ENCODE measurements at places on chromosomes 16 and 17.

DNA sequence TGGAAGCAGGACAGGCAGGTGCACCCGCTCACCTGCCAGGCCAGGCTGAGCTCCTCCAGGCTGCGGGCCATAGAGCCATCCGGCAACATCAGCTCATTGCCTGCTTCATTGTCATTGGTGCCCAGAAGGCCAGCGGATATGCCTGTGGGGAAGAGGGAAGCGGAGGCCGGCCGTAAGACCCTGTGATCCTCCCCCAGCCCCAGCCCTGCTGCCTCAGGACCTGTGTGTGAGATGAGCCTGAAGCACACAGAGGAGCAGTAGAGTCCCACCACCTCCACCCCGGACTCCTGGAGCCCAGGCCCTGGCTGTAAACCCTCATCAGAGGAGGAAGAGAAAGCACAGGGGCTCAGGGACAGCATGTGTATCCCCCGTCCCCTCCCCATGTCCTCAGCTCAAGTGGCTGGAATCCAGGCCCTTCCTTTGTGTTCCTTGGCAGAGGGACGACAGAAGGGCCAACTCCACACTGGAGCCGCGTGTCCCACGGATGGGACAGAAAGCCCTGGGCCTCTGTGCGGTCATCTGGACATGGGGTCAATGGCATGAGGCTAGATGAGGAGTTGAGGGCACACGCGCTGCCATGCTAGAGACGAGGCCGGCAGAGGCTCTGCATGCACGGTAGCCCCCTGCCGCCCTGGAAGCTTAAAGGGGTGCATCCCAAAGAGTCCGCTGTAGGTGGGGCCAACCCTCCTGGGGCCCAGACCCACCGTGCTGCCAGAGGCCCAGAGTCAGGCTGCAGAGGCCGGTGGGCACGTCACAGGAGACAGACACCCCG, 39.1 kb downstream of the RMI2 start:
- peaks cover 1% of the 10 kb centered on the region for H3K4me1 ChIP-seq
- H3K27ac ChIP-seq, result no peak overlapping the region
- no peaks in the 10 kb centered on the region for H3K36me3 ChIP-seq
- no peak overlapping the region for H3K4me3 ChIP-seq
- no peak for DNase-seq

DNA sequence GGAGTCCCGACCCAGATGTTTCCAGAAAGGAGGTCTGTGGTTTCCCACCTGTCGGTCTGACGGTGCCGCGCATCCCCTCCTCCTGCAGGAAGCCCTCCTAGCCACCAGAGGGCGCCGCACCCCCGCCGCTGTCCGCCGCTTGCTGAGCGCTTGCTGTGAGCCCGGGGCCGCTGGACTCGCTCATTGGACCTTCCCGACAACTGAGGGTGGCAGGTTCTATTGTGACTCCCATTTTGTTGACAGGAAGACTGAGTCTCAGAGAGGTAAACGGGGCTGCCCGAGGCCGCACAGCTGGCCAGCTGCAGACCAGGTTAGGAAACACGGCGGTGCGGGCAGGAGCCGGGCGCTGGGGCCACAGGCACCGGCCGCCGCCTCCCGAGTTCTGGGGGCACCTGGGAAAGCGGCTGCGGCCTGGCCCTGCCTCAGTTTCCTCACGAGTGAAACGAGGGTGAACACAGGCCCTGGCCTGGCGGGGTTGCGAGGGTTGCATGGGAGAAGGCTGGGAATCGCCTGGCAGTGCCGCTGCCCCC, 191.1 kb upstream of the CIBAR2 start:
- H3K36me3 ChIP-seq, result no peaks in the 10 kb centered on the region
- H3K27ac ChIP-seq, result no peak overlapping the region
- H3K27me3 ChIP-seq, result no peaks in the 10 kb centered on the region

DNA sequence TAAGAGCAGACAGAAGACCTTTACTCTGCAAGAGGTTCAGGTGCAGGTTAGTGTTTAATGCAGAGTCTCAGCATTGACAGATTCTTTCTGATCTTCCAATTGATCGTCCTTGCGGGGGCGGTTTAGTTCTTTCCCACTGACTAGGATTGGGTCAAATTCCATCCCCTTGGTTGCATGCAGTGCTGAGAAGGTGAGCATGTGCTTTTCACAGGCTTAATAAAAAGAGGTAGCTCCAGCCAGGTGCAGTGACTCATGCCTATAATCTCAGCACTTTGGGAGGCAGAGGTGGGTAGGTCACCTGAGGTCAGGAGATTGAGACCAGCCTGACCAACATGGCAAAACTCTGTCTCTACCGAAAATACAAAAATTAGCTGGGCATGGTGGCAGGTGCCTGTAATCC, 7.5 kb upstream of the ITGAD start:
- no peak overlapping the region for H3K4me3 ChIP-seq
- H3K36me3 ChIP-seq, result no peaks in the 10 kb centered on the region
- H3K27ac ChIP-seq, result no peak overlapping the region
- H3K4me1 ChIP-seq, result peaks cover 5% of the 10 kb centered on the region
- H3K27me3 ChIP-seq, result no peaks in the 10 kb centered on the region

DNA sequence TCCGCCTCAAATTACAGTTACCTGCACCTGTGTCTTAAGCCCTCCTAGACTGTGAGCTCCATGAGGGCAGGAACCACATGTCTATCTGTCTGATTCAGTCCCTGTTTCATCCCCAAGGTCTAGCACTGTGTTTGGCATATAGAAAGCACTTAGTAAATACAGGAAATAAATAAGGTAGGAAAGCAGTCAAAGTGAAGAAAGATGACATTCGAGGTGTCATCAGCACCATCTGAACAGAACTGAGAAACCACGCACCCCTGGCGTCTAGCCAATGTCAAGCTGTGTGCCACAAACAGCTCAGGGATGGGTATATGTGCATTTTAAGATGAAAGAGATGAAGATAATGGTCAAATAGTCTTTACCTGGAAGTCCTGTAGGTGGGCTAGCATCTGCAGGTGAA, 79.6 kb upstream of the ATP2A3 start:
- peak overlapping the region; percentile 93 for H3K27ac ChIP-seq
- no peaks in the 10 kb centered on the region for H3K27me3 ChIP-seq
- H3K4me3 ChIP-seq, result no peak overlapping the region
- H3K4me1 ChIP-seq, result peaks cover 12% of the 10 kb centered on the region
- peak; percentile 50 for DNase-seq

DNA sequence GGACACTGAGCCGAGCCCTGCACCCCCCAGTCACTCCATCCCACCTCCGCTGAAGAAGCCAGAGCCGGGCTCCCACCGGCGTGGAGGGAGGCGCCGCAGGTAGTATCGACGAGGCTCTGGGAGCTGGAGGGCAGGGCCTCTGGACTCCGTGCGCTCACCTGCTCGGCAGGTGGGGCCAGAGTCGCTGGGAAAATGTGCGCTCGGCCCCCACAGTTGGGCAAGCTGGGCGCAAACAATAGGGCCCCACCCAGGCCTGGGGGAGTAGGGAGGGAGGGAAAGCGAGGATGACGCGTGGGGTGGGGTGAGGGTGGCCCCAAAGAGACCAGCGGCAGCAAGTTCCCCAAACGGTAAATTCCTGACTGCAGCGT, 668 bp downstream of the JUP start:
- peak overlapping the region; percentile 78 for H3K4me3 ChIP-seq
- H3K27me3 ChIP-seq, result peaks cover 10% of the 10 kb centered on the region
- H3K4me1 ChIP-seq, result peaks cover 49% of the 10 kb centered on the region
- no peaks in the 10 kb centered on the region for H3K36me3 ChIP-seq
- DNase-seq, result no peak
- H3K27ac ChIP-seq, result peak overlapping the region; percentile 35
